ENCODE measurements at places on chromosomes 5 and 9.

DNA sequence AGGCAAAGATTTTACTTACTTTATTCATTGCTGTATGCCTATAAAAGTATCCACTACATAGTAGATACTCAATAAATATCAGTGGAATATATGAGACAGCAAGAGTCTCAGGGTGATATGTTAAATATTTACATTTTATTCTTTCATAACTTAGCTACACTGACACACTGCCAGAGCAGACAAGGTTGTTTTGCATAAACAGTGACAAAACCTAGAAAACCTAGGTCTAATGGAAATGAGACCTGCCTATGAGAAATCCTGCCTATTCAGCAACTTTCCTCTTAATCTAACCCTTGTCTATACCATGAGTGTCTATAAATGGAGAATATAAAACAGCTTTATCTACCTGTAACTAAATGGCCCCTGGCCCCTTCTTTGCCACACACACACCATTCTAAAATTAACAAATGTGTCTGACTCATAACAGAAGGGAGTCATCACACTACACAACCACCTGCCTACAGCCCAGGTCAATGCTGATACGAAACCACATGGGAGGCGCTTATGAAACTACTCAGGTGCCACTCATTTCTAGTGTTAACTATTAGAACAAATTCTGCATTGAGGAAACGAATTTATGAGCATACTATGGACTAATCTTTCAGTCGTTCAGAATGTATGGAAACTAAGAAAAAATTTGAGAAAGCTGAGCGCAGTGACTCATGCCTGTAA is 60.3 kb downstream of the UBAP2 start:
- no peak for DNase-seq

GRCh38 chr5:146447734-146448380 is 724 bp downstream of the TCERG1 start:
- no peak for DNase-seq

- DNase-seq, result no peak
Observed at GRCh38 chr5:39249564-39250274, 30.4 kb upstream of the FYB1 start.

GRCh38 chr5:179160584-179160983 is 100.4 kb downstream of the ZNF354C start:
- DNase-seq, result no peak

- no peak for DNase-seq
Observed at GRCh38 chr9:13001989-13002580, 227.3 kb downstream of the LURAP1L start.

DNA sequence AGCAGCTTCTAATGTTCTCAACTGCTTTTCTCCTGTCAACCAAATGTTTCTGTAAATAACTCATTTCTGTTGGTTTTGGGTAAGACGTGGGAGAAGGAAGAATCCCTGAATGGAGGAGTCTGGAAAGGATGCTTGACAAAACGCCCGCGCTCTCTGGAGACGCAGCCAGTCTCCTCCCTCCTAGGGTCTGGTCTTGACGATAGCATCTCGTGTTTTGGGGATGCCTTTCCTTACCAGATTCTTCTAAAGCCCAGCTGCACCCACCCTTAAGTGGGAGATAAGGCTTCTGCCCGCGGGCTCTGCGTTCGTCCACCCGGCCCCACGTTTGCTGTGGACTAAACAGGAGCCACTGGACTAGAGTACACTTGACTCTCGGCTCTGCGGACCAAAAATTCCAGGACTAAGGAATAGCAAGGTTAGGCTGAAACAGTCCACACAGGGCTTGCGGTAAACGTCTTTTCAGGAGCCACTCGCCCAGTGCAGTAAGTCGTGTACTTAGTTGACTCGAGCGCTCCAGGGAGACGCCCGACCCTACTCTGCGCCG is 491 bp upstream of the CTSL start:
- DNase-seq, result no peak

DNA sequence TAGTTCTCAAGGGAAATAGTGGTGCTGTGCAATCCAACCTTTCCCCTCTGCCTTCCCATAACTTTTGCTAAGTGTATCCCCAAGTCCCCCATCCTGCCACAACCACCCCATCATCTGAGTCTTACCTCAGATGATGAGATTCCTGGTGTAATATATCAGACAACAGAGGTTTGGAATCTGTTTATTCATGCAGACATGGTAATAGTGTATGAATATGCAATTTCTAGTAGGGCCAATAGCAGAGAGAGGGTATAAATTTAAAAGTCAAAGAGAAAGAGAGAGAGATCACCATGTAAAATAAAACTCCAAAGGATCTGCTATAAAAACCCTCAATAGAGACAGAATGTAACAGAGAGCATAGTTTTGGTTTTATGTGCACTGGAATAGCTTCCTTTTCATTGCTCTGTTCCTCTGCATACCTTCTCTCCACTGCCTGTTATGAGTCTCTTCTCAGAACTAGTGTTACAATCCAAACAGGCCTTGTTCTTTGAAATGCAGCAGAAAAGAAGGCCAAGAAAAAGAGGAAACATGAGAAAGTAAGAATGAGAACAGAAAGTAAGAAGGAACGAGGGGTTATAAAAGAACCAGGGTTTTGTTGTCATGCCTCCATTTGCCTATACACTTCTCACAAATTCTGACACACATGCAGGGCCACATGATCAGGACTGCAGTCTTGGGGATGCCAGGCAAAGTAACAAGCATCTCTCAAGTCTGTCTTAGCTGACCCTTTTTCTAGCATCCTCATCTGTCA is 278.0 kb downstream of the CETN3 start:
- no peak for DNase-seq

DNA sequence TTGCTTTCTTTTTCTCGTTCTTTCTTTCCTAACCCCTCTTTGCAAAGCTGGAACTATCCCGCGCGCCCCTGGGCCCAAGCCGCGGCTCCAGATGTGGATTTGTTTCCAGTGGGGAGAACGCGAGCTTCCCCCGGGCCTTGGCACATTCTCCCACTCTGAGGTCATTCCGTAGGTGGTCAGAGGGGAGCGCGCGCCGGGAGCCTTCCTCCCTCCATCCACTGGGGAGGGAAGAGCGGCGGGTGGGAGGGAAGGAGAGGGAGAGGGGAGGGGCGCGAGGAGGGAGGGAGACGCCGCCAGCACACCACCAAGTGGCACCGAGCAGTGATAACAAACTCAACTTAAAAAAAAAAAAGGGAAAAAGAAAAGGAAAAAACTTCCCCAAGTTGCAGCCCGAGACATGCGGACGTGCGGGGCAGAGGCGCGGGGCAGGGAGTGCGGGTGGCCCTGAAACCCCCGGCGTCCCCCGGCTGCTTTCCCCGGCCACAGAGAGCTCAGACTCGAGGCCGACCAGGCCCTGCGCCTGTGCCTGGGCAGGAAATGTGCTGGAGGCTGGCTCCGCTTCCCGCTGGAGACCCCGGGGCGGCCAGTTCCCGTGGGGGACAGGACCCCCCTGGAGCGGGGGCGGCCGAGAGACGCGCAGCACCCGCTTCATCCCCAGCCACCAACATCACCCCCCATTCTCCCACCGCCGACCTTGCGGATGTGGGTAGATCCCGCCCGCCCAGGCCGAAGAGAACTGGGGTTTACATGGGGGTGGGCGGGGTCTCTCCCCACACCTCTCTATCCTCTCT is 3.1 kb downstream of the IER5L start:
- peak; percentile 88 for DNase-seq

DNA sequence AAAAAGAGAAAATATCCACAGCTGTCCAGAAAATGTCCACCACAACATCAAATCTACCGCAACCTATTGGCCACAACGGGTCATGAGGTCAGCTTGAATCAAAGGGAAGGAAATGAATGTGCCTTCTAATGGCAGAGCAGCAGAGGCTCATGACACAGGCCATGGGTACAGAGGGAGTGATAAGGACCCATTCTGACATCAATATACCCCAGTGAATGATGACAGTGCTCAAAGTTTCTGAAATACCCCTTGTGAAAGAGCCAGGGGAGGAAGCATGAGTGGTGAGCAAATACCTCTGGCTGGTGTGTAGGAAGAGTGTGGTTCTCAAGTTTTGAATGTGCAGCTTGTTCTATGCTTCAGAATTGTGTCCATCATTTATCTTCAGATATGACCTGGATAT is 348.2 kb downstream of the IRX1 start:
- DNase-seq, result no peak

DNA sequence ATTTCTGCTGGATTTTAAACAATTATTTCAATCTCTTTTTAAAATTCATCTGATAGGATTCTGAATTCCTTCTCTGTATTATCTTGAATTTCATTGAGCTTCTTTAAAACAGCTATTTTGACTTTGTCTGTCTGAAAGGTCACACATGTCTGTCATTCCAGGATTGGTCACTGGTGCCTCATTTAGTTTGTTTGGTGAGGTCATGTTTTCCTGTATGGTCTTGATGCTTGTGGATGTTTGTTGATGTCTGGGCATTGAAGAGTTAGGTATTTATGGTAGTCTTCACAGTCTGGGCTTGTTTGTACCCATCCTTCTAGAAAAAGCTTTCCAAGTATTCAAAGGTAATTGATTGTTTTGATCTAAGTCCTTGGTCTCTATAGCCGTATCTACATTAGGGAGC is 39.1 kb downstream of the DENND4C start:
- no peak for DNase-seq

DNA sequence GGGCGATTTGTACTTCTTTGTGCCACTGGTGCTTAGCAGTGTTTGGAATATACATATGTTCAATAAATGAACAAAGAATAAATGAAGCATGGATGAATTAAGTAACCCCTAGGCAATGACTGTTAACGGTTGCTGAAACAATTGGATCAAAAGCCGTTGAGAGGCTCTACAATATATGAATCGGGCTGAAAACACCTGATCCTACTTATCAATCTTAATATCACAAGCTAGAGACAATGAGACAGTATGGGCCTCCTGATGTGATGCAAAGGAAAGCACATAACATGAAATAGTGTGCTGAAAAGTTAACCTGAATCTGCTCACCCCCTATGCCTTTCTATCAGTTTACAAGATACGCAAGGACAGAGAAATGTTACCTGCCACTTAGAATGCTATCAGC is 410.3 kb upstream of the RGMB start:
- DNase-seq, result no peak

GRCh38 chr5:158700231-158701006 is 399.3 kb downstream of the EBF1 start:
- peak; percentile 87 for DNase-seq

DNA sequence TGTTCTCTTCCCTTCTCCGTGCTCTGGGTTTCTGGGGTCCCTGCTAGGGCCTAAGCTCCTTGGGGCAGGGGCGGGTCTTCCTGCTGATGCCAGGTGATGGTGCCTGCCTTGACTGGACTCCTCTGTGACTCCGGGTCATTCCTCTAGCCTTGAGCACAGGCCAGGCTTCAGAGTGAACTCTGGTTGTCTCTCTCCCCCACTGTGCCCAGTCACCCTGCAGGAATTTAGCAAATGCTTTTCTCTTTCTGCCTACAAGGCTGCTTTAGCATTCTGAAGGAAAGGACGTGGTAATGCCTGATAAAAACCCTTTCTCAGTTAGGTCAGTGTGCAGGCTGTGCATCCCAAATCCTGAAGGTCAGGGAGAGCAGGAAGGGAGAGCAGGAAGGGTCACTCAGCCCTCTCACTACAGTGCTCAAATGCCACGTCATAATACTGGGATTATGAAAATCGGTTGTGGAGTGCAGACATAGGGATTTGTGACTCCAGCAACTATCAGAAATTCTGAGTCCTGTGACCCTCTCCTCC is 2.7 kb downstream of the CXCL14 start:
- no peak for DNase-seq

DNA sequence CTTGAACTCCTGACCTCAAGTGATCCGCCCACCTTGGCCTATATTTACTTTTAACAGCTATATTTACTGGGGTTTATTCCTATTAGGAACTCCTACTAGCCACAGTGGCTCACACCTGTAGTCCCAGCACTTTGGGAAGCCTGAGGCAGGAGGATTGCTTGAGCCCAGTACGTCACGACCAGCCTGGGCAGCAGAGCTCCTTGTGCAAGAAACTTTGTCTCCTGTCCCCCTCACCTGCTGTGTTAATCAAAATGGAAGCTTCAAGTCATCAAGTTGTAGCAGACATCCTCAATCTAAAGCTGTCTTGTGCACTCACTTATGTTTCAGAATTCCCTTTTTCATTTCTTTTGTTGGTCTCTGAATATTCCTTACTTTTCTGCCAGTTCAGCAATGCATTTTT is 15.0 kb upstream of the SPRY4 start:
- no peak for DNase-seq

DNA sequence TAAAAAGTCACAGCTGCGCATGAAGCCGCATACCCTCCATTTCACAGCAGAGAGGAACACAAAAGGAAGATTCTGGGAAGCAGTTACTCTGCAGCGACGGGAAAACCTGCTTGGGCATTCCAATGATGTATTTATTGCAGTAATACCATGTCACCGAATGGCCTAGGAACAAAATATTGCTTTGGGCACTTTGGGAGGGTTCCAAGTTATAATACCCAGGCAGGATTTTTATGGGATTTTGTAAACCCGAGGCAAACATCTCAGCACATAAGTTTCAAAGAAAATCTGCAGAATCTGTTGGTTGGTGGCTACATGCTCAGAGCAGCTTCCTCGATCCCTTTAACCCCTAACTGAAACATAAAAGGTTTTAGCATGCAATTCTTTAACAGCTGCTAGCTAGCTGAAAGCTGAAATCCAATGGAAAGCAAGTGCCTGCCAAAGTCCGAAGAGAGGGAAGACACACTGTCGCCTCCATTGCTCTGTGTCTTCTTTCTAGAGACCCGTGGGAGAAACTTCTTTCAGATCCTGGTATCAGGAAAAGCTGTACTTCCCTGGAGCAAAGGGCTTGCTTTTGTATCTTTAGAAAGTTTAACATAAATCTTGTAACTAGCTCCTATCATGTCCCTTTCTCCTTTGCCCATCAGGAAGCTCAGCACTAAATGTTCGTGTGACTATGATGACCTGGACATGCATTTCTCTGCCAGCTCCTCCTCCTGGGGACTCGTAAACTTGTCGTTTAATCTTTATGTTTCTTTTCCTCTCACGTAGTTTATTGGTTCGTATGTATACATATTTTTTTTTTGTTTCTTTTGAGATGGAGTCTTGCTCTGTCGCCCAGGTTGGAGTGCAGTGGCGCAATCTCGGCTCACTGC is 195.0 kb downstream of the MAPKAP1 start:
- DNase-seq, result no peak

- DNase-seq, result peak; percentile 53
Observed at GRCh38 chr9:108142504-108143201, 653.1 kb upstream of the KLF4 start.

GRCh38 chr5:66956439-66956838 is 240.2 kb downstream of the CD180 start:
- DNase-seq, result no peak

GRCh38 chr5:126139773-126140172 is 283.4 kb upstream of the GRAMD2B start:
- no peak for DNase-seq

DNA sequence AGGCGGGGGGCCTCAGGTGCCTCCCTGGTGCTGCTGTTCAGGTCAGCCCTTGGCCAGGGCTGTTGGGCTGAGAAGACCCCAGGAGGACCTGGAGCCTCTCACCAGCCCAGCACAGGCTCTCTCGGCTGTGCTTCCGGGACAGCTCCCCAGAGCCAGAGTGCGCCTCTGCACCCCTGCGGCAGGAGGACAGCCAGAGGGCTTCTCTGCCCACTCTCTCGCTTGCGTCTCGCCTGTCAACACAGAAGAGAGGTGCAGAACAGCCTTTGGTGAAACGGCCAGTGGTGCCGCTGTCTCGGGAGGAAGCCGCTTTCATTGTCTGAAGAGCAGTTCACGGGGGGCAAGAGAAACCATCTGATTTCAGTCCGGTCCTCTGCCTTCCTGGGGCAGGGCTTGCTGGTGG is 3.8 kb upstream of the NACC2 start:
- no peak for DNase-seq

Measured in fibroblast of skin of left biceps (primary cell).